ENCODE measurements at places on chromosomes 1 and 21.

DNA sequence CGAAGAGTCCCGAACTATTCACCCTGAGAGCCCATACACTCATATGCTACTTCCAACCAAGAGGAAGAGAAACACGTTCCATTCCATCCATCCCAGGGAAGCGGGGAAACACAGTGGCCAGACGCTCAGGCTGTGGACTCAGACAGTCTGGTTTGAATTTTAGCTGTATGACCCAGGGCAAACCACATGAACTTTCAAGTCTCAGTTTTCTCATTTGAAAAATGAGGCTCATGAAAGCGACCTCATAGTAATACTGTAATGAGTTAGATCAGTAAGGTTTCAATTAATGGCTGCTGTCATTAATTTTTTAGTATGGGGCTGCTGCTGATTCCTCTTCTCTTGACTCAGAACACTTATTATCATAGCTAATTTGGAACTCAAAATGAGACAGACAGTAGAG, 1.5 kb downstream of the FCRL4 start:
- no peak for DNase-seq

DNA sequence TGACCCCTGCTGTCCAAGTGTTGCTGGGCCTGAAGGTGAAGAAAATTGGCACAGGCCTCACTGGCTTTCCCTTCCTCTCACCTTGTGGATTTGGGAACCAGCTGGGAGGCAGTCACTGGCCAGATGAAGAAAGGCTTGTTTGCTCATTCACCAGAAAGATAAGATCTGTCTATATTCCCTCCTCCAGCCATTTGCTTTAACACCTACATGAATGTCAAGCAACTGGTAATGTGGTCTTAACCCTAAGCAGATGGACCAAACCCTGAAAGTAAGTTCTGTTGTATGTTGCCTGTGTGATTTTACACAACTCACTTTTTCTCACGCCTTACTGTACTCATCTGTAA, 10.3 kb upstream of the SRRM1 start:
- no peak for DNase-seq

DNA sequence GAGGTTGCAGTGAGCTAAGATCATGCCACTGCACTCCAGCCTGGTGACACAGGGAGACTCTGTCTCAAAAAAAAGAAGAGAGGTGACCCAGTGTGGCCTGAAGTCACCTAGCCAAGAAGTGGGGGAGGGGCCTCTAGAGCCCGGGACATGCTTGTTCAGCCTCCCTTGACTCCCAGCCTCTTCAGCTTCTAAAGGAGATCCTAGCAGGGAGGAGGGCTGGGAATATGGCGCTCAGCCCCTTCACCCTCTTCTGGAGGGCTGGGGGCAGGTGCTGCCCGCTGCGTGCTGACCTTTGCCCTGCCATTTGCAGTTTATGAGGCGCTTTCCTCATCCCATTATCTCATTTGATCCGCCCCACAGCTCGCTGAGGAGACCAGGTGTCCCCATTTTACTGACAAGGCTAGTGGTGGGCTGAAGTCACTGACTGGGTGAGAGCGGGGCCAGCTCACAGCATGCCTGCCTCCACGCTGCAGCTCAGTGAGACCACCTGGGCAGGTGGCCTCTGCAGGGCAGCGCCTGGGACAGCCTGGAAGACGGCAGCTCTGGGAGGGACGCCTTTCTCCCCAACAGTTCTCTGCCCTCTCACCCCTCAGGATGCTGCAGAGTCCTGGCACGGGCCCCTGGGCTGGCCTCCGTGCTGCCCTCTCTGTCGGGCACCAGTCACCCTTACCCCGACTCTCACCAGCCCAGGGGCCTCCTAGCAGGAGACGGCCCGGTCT, 7.5 kb downstream of the ELF3 start:
- DNase-seq = no peak

DNA sequence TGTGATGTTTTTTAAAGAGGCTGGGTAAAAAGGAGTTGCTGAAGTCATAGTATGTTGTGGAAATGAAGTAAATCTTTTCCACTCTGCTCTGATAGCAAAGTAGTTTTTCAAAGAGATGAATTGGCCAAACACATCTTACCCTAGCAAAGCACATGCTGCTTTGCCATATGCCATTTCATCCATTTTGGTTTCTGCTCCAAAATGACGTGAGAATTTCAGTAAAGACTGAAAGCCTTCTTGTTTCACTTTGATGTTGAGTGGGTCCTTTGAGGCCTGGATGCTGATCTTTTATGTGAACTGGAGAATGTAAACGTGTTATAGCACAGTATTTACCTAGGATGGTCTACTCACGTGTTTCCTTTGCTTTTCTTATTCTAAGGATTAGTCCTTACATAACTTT, 73.3 kb upstream of the PGD start:
- DNase-seq = no peak

GRCh38 chr1:97192872-97193572, 471.4 kb downstream of the PTBP2 start:
- no peak for DNase-seq

GRCh38 chr1:210696709-210697108, 368.0 kb downstream of the HHAT start:
- DNase-seq = no peak

DNA sequence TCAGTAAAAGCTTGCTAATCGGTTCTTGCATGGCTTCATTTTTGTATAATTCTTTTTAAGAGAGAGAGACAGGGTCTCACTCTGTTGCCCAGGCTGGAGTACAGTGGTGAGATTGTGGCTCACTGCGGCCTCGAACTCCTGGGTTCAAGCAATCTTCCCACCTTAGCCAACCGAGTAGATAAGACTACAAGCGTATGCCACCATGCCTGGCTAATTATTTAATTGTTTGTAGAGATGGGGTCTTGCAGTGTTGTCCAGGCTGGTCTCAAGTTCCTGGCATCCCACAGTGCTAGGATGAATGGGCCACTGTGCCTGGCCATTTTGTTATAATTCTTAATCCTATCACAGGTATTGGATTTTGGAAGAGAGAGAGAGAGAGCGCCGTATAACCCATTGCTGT, 23.4 kb downstream of the RCAN3 start:
- DNase-seq = no peak

- DNase-seq = no peak
These were observed 22.1 kb upstream of the FAM43B start for GRCh38 chr1:20530306-20530705.

GRCh38 chr1:165734906-165735305, 33.8 kb downstream of the TMCO1 start:
- DNase-seq = no peak

DNA sequence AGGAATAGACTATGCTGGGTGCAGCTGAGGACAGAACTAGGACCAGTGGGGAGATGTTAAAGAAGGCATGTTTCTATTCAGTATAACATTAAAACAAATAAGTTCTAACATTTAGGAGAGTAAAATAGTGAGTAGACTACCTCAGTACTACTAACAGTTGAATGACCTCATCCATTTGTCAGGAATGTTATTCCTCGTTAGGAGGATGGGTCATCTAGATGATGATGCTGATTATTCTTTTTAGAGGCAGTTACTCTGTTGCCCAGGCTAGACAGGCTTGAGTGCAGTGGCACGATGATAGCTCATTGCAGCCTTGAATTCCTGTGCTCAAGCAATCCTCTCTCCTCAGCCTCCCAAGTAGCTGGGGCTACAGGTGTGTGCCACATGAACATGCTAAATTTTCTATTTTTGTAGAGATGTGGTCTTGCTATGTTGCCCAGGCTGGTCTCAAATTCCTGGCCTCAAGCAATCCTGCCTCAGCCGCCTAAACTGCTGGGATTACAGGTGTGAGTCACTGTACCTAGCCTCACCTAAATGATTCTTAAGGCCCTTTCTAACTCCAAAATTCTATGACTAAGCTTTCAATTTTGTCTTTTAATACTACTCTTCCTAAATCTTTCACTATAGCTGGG, 9.3 kb downstream of the EEIG2 start:
- DNase-seq = no peak

- DNase-seq = no peak
These were observed 1264.3 kb upstream of the ADGRL2 start for GRCh38 chr1:80536461-80536860.

DNA sequence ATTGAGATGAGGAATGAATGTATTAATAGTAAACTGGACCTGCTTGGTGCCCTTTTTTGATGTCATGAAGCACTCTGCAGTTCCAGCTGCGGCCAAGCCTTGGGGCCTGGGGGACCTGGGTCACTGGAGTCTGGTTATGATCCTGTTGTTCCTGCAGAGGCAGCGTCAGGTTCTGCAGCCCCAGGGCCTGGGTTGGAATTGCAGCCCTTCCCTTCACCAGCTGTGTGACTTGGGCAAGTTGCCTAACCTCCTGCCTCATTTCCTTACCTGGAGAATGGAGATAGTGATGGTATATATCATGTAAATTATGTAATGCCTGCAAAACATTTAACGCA, 9.1 kb upstream of the ATP5PO start:
- DNase-seq = no peak

- DNase-seq = no peak
These were observed 107.6 kb downstream of the GLUL start for GRCh38 chr1:182283746-182284544.

DNA sequence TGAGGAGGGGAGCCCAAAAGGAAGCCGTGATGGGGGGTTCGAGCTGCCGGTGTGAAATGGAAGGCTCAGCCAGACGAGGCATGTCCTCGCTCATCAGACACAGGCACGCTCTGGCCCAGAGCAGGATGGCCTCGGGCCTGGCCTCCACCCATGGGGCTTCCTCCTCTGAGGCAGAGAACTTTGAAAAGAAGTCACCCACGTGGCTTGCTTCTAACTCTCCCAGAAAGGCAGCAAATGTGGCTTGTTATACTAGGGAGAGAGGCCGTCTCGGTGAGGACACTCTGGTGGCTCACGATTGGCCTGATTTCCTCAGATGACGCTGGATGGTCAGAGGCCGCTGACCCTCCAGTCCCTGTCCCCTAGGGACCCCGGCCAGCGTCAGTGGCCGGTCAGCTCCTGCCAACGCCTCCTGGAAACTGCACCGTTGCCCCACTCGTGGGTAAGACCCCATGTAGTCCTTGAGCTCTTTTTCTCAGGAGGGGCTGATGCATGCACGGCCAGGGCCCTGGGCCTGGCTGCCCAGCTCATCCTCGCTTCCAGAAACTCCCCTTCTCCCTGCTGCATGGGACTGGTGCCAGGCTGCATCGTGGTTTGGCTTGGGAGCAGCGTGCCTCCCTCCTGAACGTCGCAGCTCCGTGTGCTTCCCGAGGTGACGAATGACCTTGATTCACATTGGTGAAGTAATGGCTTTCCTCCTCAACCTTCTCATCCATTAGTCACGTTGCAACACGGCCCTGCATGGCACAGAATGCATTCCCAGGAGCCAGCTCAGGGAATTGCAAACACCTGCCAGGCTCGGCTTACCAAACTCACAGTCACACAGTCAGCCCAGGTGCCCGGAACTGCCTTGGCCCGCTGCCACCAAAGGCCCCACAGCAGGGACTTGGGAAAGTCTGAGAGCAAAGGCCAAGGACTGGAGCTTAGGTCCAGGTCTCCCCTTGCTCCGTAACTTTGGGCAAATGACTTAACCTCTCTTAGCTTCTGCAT, 58.8 kb downstream of the TOMM20 start:
- DNase-seq = no peak

- DNase-seq = no peak
These were observed 25.5 kb upstream of the CSF3R start for GRCh38 chr1:36508257-36508656.

GRCh38 chr1:66605419-66605997, 71.6 kb downstream of the SGIP1 start:
- DNase-seq = no peak

GRCh38 chr1:41626146-41626545, 141.7 kb upstream of the EDN2 start:
- no peak for DNase-seq

GRCh38 chr1:219189952-219190351, 16.3 kb downstream of the LYPLAL1 start:
- no peak for DNase-seq

DNA sequence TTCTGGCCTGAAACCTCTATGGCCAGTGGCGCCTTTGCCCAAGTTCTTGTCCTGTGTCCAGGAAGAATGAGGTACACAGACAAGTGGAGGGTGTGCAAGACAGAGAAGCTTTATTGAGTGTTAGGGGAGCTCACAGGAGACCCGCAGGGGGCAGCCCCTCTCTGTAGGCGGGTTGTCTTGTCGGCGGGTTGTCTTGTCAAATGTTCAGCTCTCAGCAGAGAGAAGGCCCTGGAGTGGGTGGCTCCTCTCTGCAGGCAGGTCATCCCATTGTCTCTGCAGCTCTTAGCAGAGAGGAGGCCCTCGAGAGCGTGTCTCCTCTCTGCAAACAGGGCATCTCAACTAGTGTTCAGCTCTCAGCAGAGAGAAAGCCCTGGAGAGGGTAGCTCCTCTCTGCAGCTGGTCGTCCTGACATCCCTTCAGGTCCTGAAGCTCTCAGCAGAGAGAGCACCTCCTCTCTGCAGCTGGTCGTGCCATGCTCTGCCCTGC, 11.0 kb downstream of the COL6A2 start:
- no peak for DNase-seq

GRCh38 chr21:23664193-23664694, 1943.0 kb downstream of the MRPL39 start:
- no peak for DNase-seq

- no peak for DNase-seq
These were observed 385.8 kb upstream of the NFIA start for GRCh38 chr1:60696512-60696911.

- no peak for DNase-seq
These were observed 60.4 kb downstream of the CNIH3 start for GRCh38 chr1:224676551-224676950.

DNA sequence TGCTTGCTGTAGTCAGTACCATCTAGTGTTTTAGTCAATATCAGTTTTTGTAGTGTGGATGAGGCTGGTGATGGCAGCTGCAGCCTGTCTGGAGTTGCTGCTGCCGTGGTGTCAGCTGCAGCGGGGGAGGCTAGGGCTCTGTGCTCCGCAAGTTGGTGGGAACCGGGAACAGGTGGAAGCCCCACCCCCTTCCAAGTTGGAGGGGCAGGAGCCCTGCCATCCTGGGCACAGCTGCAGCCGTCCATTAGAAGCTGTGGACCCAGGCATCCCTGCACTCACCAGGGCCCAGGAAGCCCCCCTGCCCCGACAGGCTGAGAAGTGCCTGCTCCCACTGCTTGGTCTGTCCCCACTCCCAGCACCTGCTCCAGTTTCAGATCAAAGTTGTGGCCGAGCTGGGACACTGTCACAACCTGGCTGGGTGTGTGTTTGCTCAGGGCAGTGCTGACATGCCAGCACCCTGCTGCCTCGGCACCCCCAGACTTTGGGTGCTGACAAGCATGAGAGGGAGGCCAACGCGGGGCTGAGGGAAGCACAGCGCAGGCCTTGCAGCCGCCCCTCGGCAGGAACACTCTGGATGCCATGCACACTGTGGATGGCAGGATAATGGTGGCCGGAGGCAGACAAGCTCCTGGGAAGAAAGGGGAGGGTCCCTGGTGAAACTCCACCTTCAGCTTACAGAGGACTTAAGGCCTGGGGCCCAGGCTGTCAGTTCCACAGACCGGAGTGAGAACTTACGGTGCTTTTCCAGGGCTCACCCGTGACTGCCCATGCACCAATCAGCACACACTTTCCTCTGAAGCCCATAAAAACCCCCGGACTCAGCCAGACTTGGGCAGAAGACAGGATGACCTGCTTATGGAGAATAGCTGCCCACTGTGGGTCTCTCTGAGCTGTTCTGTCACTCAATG, 86.9 kb downstream of the ADARB1 start:
- no peak for DNase-seq
